ENCODE measurements at places on chromosomes 7 and 10.

GRCh38 chr10:110207805-110208613 is 604 bp downstream of the MXI1 start:
- peak; percentile 57 for DNase-seq

GRCh38 chr7:50226669-50227068 is 77.8 kb upstream of the IKZF1 start:
- DNase-seq = no peak

GRCh38 chr7:95899919-95900513 is 127.7 kb downstream of the DYNC1I1 start:
- DNase-seq = no peak

DNA sequence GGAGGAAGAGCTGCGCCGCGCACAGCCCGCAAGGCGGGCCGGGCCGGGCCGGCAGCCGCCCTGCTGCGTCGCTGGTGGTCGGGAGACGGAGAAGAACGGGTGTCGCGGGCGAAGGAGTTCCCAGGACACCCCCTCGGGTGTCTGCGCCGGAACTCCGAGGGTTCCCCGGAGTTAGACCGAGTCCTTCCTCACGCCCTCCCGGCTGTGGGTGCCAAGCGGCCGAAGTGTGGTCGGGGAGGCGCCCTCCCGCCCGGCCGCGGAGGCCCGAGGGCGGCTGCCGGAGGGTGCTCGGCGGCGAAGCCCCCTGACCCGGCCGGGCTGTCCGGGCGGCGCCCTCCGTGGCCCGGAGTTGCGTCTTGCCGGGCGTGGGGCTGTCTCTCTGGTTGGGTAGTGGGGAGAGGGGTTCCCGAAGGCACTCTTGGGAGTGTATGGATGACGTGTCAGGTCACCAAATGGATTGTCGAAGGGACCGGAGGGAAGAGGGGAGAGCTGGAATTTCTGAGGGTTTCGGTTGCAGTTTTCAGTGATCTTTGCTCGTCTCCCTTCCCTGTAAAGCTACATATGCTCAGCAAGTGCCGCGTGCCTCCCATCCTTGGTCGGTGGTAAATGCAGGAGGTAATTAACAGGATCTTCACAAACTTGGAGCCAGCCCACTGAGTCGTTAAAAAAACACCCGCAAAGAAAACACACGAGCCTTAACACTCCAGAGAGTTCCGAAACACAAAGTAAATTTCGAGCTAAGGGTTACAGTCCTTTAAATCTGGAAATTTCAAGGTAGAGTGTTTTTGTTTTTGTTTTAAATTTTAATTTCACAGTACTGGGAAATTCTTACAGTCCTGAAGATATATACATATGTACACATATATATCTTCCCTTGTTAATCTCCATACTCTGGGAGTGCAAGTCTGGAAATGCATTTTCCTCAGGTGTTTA is 871 bp downstream of the ST7 start:
- peak; percentile 33 for DNase-seq

DNA sequence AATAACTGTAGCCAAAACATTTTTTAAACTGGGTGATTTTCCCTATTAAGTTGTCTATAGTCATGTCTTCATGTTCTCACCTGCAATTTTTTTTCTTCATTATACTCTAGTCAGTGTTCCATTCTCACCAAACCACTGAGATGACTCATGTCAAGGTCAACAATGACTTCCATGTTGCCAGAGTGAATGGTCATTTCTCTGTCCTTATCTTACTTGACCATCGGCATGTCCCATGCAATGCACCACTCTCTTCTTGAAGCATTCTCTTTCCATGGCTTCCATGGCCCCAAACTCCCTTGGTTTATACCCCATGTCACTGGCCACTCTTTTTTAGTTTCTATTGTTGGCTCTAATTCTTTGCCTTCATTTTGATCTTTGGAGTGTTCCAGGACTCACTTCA is 173.9 kb downstream of the PPP1R17 start:
- DNase-seq = no peak

- peak; percentile 58 for DNase-seq
Observed at GRCh38 chr7:129612112-129613015, 844 bp downstream of the NRF1 start.

DNA sequence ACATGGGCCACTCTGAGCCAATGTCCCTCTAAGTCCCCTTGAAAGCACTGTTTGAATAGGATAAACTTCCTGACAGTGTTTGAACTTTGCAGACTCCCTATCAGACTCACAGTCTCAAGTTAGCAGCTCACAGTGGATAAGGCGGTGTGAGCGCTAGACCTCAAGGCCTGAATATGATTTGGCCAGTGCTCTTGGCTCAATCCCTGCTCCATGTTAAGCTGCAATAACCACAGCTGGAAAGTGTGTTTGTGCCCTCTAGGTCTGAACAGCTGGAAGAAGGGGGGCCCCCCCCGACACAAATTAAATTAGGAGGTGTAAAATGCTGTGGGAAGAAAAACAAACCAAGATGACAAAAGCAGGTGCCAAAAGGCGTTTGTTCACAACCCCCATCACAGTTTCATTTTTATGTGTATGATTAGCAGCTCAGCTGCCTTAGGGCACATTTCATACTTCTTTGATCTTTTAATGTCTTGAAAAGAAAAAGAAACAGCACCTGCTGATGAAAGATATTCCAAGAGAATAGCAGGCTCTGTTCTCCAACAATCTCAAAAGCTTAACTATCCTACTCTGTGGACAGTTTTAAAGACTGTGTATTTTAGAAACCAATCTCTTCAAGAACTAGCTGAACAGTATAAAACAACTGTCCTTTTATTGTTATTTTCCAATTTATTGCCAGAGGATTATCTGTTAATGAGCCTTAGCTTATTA is 167.6 kb downstream of the SNX13 start:
- DNase-seq = no peak

GRCh38 chr7:22630069-22630468 is 96.9 kb upstream of the IL6 start:
- no peak for DNase-seq

DNA sequence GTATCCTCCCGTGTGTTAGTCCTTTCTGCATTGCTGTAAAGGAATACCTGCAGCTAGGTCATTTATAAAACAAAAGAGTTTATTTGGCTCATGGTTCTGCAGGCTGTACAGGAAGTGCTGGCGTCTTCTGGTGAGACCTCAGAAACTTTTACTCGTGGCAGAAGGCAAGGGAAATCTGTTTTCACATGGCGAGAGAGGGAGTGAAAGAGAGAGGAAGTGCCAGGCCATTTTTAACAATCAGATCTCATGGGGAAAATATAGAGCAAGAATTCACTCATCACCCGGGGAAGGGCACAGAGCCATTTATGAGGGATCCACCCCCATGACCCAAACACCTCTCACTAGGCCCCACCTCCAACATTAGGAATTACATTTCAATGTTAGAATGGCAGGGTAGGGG is 952.2 kb downstream of the CNTNAP2 start:
- no peak for DNase-seq

GRCh38 chr10:74177140-74177677 is 26.2 kb downstream of the ADK start:
- DNase-seq = peak; percentile 4

DNA sequence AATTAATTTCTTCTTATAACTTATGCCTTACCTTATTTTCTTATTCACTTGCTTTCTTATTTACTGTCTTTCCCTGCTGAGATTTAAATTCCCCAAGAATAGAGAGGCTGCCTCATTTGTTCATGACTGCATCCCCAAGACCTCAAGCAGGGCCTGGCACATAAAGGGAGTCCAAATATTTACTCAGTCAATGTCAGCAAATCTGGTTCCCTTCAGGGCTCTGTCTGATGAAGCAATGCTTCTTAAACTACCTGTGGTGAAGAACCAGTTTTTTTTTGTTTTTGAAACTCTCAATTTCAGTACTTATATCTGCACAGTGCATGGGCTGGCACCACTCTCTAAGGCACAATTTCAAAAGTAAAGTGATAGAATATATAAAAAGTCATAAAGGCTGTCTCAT is 4.7 kb downstream of the ZNF239 start:
- no peak for DNase-seq

GRCh38 chr10:33048223-33048622 is 90.2 kb upstream of the ITGB1 start:
- no peak for DNase-seq

GRCh38 chr7:15461576-15461975 is 100.2 kb downstream of the AGMO start:
- DNase-seq = no peak

- no peak for DNase-seq
Observed at GRCh38 chr7:89887489-89887888, 266.8 kb upstream of the STEAP1 start.

DNA sequence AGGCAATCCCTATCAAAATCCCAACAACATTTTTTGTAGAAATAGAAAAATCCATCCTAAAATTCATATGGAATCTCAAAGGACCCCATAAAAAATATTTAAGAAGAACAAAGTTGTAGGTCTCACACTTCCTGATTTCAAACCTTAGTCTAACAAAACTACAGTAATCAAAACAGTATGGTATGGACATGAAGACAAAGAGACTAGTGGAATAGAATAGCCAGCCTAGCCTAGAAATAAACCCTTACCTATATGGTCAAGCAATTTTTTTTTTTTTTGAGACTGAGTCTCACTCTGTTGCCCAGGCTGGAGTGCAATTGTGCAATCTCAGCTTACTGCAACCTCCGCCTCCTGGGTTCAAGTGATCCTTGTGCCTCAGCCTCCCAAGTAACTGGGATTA is 3.6 kb upstream of the TMEM120A start:
- no peak for DNase-seq

DNA sequence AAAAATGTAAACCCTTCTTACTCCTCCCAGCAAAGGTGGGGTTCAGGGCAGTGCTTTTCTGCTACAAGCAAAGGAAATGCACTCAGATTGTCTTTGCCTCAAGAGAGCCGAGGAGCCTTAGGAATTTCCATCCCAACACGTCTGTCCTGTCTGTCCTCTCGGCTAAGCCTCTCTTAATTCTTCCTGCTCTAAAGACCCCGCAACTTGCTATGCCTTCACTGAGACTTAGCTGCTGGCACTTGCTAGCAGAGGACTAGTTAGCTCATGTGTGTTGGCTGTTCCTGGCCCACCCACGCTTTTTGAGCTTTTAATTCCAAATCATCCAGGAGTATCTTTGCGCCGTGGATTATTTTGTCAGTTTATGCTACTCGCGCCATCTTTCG is 481 bp upstream of the NPM3 start:
- no peak for DNase-seq

DNA sequence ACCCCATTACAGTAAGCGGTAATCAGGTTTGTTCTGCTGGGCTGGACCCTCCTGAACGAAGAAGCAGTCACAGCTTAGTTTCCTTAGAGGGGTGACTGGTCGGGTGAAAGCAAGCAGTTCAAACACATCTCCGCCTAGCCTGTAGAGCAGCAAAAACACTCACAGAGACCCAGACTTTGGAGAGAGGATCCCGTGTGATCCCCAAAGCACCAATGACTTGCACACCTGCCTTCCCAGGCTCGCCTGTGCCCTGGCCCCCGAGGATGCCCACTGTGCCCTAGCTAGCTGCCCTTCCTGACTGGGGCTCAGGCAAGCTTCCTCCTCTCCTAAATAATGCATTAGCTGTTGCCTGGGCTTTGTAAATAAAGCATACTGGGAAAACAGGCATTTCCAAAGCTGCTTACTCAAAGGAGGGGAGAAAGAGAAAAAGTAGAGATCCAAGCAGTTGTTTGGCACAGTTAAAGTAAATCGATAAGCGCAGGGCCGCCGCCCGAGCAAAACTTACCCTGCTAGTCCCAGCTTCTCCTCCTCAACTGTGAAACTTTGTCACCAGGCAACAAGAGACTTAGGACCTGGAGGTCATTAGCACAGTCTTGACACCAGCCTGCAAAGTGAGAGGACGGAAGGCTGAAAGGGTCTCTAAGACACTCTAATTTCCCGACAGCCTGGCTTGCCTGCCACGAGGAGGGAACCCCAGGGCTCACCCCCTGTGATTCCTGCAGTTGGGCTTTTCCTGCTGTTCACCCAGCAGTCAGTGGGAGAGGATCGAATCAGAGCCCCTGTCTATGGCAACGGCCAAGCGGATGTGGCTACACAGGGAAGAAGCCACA is 4.8 kb downstream of the LRRC18 start:
- no peak for DNase-seq
